Activated T-helper 1 cell treated with anti-CD3 and anti-CD28 coated beads, Interleukin-12 subunit alpha, Interleukin-12 subunit beta, Interleukin-2, Interleukin-4 antibody, amounts not matched to agents 30 ng/mL and 10 ng/mL and 1 ng/mL, durations not matched to agents 14 hours and 24 hours and 36 hours (primary cell): ENCODE measurements at places on chromosomes 16 and 17. TPM values are rescaled to one million over a fixed set of nuclear protein-coding genes. Genes with fewer than 3 reads are reported as not detected.

DNA sequence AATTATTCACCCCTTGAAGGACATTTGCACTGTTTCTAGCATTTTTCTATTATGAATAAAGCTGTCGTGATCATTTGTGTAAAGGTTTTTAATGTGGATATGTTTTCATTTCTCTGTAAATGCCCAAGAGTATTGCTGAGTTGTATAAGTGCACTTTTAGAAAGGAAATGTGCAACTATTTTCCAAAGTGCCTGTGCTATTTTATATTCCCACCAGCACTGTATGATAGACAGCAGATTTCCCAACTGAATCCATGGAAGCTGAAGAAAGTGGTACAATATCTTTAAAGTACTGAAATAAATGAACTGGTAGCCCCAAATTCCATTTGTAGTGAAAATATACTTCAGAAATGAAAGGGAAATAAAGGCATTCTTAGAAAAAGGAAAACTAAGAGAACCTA lies 238.4 kb downstream of the BCAS3 start:
- DNase-seq: no peak

GRCh38 chr17:49991409-49991808 lies 3.6 kb downstream of the DLX3 start:
- no peak for DNase-seq

DNA sequence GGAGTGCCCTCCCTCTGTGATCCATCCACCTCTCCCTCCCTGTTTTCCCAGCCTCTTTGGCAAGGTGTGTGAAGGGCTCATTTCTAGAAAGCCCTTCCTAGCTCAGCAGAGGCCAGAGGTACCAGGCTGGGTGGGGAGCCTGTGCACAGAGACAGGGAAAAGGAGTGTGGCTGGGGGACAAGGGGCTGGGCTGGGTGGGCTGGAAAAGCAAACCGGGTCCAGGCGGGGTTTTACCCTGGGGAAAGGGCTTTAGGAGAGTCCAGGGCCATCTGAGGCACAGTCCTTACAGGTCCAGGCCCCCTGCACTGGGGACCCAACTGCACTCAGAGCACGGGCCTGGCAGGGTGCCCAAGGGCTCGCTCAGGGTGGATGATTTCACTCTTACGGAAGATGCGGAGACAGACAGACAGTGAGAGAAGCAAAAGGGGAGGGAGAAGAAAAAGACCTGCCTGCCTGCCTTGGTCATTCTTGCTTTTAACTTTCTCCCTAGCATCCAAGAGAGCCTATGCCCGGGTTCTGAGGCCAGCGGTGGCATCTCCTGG lies 7.0 kb downstream of the CRHR1 start:
- no peak for DNase-seq

DNA sequence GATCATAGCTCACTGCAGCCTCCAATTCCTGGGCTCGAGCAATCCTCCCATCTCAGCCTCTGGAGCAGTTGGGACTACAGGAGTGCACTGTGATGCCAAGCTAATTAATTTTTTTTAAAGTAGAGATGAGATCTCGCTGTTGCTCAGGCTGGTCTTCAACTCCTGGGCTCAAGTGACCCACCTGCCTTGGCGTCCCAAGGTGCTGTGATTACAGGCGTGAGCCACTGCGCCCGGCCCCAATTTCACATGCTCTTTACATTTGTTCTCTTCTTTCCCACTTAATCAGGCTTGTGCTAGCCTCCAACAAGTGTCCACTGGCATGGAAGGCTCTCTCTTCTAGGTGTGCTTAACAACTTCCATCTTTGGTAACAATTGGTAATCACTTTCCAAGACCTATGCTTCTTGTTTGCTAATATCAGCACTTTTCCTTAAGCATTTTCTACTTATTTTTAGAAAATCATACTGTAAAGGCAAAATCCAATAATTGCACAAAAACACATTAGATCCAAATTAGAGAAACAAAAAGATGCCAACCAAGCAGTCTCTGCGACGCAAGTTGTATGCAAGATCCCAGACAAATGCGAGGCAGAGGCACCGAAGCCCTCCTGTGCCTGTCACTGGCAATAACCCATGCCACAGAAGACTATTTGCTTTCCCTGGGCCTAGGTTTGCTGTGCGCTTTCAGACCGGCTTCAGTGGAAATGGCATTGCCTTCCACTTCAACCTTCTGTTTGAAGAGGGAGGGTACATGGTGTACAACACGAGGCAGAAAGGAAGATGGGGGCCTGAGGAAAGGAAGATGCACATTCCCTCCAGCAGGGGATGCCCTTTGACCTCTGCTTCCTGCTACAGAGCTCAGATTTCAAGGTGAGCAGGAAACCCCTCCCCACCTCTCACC lies 52.6 kb downstream of the NOS2 start:
- DNase-seq: no peak

GRCh38 chr17:17151962-17152361 lies 54.2 kb downstream of the PLD6 start:
- DNase-seq: no peak

DNA sequence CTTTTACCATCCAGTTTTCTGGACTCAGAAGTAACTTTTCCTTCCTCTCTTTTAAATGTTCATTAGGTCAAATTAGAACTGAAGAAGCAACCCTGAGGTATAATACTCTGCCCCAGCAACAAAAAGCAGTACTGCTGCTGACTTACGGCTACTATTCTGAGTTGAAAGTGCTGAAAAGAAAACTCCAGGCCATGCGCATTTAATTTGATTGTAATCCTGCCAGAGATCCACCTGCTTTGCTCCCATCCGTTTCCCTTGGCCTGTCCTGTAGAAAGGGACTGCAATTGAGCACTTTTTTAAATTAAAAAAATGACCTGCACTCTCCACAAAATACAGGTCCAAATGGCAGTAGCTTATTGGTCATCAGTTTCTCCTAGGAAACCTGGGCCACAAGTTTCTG lies 61.6 kb downstream of the PITPNC1 start:
- no peak for DNase-seq

- no peak for DNase-seq
Observed at GRCh38 chr16:86872833-86873232, 294.5 kb downstream of the FOXL1 start.

DNA sequence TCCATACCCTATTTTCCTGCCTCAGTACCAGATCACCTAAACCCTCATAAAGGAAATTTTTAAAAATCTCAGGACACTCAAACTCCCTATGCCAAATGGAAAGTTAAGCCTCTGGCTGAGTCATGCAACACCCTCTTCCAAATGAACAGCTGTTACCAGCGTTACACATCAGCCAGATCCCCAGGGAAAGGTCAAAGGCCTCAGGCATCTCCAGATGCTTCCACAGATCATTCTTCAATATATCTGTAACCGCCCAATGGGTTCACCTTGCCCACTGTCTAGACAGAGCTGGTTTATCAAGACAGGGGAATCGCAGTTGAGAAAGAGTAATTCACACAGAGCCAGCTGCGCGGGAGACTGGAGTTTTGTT lies 29.1 kb upstream of the SHCBP1 start:
- DNase-seq: no peak

- no peak for DNase-seq
Observed at GRCh38 chr16:2829501-2830354, at the start of gene ZG16B. TSS of gene ZG16B (plus strand) at chr16:2830303. CDS start at chr16:2830442, 139 bp downstream.

GRCh38 chr17:17718251-17718650 lies 37.0 kb downstream of the RAI1 start:
- no peak for DNase-seq

- no peak for DNase-seq
Observed at GRCh38 chr16:78629173-78629572, 529.7 kb downstream of the WWOX start.

GRCh38 chr16:383326-384051 lies 1.7 kb upstream of the PGAP6 start:
- no peak for DNase-seq

- no peak for DNase-seq
Observed at GRCh38 chr17:60095381-60095780, 16.7 kb upstream of the HEATR6 start.

GRCh38 chr17:49556223-49556943 lies 19.3 kb upstream of the NXPH3 start:
- peak; percentile 77 for DNase-seq

- no peak for DNase-seq
Observed at GRCh38 chr17:68897557-68897956, 57.6 kb downstream of the ABCA8 start.

DNA sequence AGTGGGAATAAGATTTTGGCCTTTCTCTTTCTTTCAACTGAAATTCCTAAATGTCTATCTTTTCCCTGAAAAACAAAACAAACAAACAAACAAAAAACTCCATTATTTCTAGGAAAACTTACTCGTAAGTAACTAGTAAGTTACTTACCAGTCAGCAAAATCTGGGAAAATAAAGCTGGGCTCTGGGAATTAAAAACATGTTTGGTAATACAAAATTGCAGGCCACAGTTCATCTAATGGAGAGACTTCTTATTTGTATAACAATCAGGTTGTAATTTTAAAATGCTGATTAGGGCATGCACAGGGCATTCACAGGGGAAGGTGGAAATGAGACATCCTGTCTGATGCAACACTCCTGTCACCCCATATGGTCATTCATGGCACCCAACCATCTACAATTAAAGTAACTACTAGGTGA lies 3.8 kb upstream of the WIPI1 start:
- DNase-seq: no peak

The RNF222 gene
- total RNA-seq: not detected in 2 replicates

The HOXB8 gene
- not detected in 2 replicates for total RNA-seq

The UBALD1 gene
- total RNA-seq: 23.1 and 26.2 TPM in 2 replicates

The DECR2 gene
- total RNA-seq: 18.0 and 20.1 TPM in 2 replicates

The PEMT gene
- total RNA-seq: 39.9 and 45.1 TPM in 2 replicates

The LRRC36 gene
- total RNA-seq: 0.22 and 0.23 TPM in 2 replicates

The ZFP3 gene
- 1.9 and 2.0 TPM in 2 replicates for total RNA-seq
